H1 (cell line): ENCODE measurements at places on chromosomes 1 and 21. TPM values are rescaled to one million over a fixed set of nuclear protein-coding genes. Genes with fewer than 3 reads are reported as not detected.

DNA sequence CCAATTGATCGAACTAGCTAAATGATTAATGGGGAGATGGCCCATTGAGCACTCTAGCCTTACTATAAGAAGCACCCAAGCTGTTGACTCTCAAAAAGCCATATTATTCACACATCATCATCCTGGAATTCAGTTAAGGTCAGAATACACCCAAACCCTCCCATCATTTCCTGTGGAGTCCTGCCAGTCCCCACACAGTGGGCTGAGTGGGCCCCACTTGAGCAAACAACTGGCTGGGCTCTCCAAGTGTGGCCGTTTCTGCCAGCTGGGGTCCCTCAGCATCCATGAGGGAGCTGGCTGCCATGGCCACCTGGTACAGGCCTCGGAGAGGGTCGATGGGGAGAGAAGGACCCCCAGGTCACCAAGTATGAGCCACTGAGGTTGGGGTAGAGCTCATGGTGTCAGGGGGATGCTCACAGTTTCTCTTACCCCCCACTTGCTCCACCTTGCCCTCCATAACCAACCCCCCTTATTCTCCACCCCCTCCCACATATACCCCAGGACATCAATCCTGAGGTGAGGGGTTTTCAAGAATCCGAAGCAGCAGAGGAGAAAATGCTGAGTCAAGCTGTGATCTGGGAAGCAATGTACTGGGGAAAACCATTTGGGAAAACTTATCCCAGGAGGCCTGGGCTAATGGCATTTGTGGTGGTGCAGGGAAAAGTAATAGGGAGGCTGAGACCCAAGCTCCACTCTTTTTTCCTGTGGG lies 60.3 kb downstream of the UBE2T start:
- no peak for DNase-seq

DNA sequence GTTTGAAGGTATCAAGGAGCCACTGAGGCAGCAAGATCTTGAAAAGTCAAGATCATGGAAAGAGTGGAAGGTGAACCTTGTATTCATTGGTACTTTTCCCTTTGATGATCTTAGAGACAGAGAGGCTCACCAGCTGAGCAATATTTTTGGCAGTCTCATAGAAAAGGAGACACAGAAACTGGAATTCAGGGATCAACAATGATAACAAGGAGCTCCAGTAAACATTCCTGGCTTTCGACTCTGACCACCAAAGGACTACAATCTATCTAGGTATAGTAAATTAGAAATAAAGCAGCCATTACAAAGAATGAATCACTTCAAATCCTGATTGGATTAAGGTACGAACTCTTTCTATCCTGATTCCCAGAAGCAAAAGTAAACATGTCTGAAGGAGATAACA lies 615.4 kb downstream of the KIF26B start:
- DNase-seq: no peak

DNA sequence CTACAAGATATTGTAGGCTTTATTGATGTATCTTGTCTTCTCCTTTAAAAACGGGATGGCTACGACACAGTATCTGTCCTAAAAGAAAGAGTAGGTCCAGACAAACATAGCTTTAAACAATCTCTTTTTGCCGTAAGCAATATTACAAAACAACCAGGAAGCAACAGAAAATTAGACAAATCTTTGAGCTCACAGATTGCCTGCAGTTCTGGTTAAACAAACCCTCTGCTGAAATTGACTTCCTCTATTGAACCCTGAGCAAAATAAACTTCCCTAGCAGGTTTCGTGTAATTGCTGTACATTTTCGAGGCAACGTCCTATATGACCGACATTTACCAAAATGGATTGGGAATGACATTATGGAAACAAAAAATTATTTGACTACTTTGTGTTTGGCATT lies 50.6 kb downstream of the CHML start:
- DNase-seq: no peak

DNA sequence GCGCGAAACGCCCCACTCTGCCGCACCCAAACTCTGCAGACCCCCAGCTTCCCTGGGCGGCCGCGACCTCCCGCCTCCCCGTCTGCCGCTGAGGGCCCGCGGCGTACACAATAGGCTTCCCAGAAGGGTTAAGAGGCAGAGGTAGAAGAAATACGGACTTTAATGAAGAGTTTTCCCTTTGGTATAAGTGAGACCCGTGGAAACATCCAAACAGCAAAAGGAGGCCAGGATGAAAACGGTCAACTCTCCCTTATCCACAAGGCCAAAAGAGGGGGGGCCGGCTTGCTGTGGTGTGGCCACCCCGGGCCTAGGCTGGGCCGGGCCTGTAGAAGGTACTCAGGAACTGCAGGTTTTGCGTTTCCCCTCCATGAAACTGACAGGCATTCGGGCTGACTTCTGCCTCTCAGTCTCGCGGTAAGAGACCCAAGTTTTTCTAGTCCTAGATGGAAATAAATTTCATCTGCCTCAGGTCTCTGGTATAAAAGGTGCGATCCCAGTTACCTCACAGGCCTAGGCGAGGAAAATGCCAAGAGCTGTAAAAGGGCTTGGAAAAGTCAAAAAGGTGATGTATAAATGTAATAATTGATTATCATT lies 671 bp upstream of the PYGO2 start:
- no peak for DNase-seq

DNA sequence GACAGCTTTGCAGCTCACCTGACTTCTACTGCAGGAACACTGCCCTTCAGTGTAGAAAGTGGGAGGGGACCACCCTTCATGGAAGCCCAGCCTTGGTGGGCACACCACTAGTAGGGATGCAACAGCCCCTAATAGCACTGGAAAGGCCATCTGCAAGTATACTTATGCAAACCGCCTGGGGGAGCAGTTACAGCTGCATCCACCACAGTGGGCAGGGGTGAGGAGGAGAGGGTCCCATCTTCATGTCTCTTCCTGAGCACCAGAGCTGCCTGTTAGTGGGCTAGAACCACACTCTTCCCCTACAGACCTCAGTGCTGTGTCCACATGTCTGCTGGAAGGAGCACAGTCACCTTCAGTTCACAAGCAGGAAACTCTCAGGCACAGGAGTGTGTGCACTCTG lies 66.2 kb upstream of the LHX8 start:
- DNase-seq: no peak

- DNase-seq: no peak
Measured at GRCh38 chr21:32626621-32627196, 14.5 kb upstream of the CFAP298 start.

GRCh38 chr1:200079232-200079940 lies 51.9 kb downstream of the NR5A2 start:
- no peak for DNase-seq

DNA sequence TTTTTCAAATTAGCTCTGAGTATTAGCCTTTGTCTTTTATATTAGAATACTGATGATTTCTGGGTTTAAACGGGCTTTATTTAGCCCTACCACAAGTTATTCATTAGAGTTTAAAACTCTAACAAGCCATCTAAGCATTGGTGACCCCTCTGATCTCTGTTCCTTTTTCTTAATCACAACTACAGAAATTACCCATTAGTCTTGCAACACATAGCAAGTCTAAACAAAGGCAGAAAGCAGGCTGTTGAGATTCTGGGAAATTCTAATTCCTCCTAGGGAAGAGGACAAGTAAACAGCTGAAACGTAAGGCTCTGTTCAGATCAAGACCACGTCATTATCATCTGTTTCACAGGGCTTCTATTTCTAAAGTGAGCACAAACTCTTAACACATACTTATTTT lies 491.2 kb upstream of the ZRANB2 start:
- DNase-seq: no peak

- DNase-seq: no peak
Measured at GRCh38 chr1:209202830-209203532, 380.5 kb upstream of the CAMK1G start.

GRCh38 chr1:17507915-17508314 lies 31.6 kb upstream of the ARHGEF10L start:
- no peak for DNase-seq

TNFRSF18 gene
- 0.92 and 1.5 TPM in 2 replicates for total RNA-seq

TENT5C gene
- 0.75 and 0.99 TPM in 2 replicates for total RNA-seq

BEND5 gene
- total RNA-seq: 6.5 and 7.5 TPM in 2 replicates

SLC45A1 gene
- 1.6 and 1.7 TPM in 2 replicates for total RNA-seq

S100A14 gene
- total RNA-seq: 1.4 and 1.5 TPM in 2 replicates

MGST3 gene
- total RNA-seq: 124 and 133 TPM in 2 replicates
